ENCODE measurements at places on chromosomes 3 and 15. TPM values are rescaled to one million over a fixed set of nuclear protein-coding genes. Genes with fewer than 3 reads are reported as not detected.

SGO1 gene
- 4.8 TPM for polyA plus RNA-seq

ADAMTS7 gene
- polyA plus RNA-seq = not detected

USP8 gene
- polyA plus RNA-seq = 53.4 TPM

CLDN18 gene
- polyA plus RNA-seq = not detected

MESP1 gene
- polyA plus RNA-seq = 4.2 TPM

SLC6A11 gene
- not detected for polyA plus RNA-seq

GRIP2 gene
- polyA plus RNA-seq = under 0.01 TPM

CLDN16 gene
- 0.01 TPM for polyA plus RNA-seq

- no peak for DNase-seq
Observed at GRCh38 chr3:4732925-4733324, 239.8 kb downstream of the ITPR1 start.

DNA sequence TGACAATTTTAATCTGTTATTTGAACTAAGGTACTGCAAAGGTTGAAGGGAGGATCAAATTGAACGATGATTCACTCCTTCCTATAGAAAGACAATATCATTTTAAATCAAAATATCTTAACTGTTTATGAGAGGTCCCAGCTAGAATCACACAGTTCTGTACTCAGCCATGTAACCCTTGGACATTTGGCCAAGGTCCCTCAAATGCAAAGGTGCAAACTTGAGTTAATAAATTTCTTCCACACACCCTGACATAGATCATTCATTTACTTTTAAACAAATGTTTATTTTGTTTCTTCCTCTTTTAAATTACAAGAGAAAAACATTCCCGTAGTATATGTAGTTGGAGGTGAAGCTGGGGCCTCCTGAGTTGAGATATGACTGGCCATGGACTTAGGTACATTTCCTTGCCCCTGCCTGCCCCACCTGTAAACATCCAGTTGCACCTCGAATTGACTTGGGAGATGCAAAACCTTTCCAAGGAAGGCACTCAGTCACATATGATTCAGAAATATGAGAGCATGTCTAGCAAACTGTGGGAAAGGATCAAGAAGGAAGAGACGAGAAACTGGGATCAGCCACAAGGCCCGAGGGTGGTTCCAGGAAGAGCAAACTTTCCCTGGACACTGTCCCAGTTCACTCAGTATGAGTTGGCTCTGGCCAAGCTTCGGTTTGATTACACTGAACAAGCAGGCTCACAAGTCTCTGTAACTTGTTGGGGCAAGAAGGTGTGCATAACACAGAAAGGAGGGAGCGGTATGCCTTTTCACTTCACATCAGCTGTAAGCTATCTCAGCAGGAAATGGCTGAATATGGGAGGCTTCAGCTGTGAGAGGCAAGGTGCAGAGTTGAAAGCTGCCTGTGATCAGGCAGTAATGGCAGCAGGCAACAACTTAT lies 6.7 kb downstream of the TNFSF10 start:
- peak; percentile 80 for DNase-seq

DNA sequence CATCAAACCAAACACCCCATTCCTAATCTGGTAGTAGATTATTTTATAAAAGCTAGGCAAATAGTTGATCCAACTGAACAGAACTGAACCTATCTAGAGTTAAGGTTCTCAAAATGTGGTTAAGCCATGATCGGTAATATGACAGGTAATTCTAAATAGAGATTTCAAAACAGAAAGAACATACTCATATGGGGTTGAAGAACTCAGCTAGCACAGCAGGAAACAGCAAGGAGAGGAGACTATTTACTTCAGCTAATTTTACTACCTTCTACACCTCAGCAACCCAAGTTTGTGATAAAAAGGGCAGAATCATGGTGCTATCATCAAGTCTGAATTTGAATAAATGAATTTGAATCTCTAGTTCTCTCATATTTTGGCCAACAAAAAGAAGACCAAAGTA lies 11.8 kb downstream of the CD47 start:
- DNase-seq = no peak

DNA sequence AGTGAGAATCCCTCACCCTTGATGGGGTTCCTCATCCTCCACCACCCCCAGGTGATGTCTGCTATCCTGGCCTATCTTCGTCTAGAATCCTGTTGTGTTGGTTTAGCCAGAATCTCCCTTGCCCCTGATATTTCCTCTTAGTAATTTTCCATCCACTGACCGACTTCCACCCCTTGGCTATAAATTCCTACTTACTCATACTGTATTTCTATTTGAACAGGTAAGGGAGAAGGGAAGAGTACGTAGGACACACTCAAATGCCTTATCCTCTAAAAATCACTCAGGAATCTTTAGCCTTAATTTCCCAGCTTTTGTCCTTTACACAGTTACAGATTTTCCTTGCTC lies 678 bp upstream of the TFG start:
- no peak for DNase-seq

GRCh38 chr15:88341006-88341405 lies 84.5 kb upstream of the NTRK3 start:
- no peak for DNase-seq

- DNase-seq = peak; percentile 97
Observed at GRCh38 chr15:66883284-66883911, 181.4 kb downstream of the SMAD6 start.

- no peak for DNase-seq
Observed at GRCh38 chr3:48528754-48529153, 24.8 kb upstream of the SHISA5 start.

DNA sequence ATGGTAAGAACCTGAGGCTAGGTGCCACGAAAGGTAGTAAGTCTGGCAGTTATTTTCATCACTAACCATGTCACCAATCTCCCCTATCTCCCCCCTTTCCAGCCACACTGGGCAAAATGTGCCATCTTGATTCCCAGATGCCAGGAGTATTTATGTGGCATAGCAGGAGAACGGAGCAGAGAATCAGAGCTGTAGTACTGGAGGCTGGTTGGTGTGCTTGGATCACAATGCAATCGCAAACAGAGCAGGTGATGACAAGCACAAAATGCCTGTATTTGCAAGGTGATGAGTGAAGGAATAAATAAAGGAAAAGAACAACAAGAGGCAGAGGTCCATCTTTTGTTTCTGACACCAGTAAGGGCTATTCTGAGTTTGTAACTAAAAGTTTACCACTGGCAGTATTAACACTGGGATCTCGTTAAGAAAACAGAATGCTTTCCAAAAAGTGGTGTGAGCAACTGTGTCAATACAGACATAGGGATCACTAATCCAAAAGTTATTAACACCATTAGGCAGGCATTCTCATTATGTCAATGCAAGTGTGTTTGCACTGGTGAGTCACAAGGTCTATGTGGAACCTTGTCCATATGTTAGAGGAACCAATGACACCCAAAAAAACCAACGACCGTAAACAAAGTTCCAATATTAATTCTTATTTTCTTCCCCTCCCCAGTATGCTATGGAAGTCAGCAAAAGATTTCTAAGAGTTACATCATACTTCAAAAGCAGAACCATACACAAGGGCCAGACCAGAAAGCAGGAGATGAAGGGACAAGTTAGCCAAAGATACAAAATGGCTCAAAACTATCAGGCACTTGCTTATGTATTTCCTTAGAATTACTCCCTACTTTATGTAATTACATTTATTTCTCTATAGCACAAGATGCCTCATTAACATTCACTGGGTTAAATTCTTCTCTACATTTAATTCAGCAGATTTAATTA lies 556.6 kb downstream of the FOXP1 start:
- DNase-seq = no peak

DNA sequence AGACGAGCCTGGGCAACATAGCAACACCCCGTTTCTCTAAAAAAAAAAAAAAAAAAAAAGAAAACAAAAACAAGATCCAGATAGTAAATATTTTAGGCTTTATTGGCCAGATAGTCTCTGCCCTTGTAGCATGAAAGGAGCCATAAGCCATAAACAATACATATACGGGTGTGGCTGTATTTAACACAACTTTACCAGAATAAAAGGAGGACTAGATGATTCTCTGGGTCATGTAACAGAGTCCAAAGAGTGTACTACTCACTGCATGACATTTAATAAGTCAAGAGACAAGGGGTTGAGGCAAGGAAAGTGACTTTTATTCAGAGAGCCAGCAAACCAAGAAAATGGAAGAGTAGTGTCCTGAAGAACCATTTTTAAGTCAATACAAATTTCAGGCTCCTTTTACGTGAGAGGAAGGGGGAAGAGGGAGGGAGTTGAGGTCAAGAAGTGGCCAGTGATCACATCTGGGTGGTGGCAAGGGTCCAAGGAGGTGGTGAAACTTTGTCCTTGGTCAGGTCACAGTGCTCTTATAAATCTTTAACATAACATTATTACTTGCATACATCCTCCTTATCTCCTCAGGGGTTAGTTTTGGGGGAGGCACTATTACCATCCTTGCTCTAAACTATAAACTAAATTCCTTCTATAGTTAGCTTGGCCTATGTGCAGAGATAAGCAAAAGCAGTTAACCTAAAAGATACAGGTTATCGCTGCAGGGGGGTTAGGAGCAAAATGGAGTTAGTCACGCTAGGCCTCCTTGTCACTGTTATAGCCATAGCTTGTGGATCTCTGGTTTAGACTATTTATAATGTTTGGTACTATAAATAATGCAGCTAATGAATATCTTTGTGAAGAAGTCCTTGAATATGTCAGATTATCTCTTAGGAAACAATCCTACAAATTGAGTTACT lies 46.1 kb downstream of the METTL6 start:
- DNase-seq = no peak

DNA sequence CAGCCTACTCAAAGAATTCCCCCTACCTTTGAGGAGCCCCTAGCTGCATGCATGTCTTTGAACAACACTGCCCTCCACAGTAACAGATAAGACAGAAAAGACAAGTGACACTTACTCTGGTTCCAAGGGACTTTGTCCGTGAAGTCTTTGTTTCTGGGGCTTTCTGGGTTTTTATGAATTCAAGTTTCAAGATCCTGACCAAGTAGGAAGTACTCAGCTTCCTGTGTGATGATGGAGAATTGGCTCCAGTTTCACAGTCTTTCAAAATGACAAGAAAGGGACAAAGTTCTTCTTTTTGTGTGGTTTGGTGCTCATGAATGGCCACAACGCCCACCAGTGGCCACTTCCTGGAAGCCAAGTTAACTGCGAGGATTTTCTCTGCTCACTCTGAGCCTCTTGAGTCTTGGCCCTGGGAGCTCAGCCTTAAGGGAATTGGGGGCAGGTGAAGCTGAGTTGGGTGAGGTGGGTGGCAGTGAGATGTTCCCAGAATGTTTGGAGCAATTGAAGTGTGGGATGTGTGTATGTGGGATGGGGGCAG lies at the start of gene CCR1:
TSS of gene CCR1 (minus strand) at position 147 of the 538 bp plus-strand sequence. CDS start 4,000 bp downstream, outside the sequence.
- no peak for DNase-seq

DNA sequence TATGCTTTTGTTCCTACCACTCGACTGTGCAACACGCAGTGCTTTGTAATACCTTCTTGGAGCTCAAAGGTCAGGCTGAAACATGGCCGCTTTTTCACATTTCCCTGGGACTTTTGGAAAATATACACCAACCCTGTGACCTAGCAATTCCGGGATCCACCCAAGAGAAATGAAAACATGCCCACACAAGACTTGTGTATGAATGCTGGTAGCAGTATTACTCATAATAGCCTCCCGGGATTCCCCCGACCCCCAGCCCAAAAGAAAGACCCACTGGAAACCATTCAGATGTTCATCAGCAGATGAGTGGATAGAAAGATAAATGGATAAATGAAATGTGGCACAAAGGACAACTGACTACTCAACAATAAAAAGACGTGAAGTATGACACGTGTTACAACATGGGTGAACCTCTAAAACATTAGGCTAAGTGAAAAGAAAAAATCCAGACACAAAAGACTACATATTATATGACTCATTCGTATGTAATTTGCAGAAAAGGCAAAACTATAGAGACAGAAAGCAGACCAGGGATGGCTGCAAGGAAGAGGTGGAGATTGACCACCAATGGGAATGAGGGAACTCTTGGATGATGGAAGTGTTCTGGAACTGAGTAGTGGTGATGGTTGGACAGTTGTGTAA lies 104.1 kb downstream of the PGPEP1L start:
- DNase-seq = no peak

DNA sequence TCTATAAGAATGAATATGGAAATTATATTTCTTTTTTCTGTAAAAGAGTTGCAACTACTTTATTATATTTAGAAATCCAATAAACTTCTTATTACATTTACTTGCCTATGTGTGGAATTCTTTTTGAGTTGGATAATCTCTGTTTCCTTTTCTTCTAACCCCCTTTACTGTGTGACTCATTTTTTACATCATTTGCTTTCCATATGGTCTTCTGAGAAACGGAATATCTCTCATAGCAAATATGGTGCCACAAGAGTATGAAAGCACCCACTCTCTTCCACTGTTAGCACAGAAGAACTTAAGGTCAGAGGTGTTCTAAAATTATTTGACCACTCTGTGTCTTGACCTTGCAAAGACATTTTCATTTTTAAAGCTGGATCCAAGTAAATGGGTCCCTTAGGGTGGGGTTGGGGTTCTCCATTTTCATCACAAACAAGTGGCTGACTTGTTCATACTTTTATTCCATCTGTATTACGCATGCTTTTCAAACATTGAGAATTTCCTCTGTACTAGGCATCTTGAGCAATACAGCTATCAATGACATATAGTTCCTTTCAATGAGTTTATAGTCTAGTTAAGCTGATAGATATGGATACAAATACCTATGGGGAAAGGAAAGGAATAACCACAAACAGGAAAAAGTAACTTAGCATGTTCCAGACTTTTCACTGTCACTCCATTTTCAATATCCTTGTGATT lies 281.1 kb upstream of the TPRG1 start:
- DNase-seq = no peak

DNA sequence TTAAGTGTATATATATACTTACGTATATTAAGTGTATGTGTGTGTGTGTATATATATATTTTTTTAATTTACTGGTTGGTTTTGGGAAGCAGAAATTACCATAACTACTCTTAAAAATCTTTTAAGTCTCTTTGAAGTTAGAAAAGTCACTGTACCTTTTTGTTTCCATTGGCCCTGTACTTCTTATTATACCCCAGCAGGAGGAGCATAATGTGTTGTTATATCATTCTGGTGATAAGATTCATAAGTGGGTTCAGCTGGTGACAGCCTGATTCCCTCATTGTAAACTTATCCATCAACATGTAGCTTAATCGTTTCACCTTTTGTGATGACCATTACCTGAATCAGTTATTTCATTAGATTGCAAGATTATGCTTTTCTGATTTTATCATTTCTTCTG lies 30.8 kb downstream of the MLH1 start:
- DNase-seq = no peak

DNA sequence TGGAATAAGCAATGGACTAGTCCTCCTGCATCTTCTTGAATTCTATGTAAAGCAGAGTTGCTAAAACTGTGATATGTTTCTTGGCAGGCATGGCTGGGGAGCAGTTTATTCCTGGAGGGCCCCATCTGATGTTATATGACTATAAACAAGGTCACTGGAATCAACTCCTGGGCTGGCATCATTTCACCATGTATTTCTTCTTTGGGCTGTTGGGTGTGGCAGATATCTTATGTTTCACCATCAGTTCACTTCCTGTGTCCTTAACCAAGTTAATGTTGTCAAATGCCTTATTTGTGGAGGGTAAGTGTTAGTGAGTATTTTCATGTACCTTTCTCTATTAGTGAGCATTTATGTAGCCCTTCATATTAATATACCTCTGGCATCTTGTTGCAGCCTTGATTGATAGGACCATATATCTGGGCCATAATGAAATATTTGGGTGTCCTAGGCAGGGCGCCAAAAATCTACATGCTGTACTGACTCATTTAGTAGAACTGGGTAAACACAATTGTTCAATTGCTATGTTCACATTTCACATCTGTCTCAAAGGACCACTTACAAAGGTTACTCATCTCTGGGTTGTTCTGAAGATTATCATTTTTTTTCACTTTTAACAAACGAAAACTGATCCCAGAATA lies 52.6 kb upstream of the ADGRG7 start:
- DNase-seq = no peak
